NCI-H526 treated with DMSO at 0.1 percent for 48 hours (cell line): ENCODE measurements at places on chromosomes 2 and 18.
A peak's percentile ranks its signal among the peaks of the same experiment; 100 is the strongest.

DNA sequence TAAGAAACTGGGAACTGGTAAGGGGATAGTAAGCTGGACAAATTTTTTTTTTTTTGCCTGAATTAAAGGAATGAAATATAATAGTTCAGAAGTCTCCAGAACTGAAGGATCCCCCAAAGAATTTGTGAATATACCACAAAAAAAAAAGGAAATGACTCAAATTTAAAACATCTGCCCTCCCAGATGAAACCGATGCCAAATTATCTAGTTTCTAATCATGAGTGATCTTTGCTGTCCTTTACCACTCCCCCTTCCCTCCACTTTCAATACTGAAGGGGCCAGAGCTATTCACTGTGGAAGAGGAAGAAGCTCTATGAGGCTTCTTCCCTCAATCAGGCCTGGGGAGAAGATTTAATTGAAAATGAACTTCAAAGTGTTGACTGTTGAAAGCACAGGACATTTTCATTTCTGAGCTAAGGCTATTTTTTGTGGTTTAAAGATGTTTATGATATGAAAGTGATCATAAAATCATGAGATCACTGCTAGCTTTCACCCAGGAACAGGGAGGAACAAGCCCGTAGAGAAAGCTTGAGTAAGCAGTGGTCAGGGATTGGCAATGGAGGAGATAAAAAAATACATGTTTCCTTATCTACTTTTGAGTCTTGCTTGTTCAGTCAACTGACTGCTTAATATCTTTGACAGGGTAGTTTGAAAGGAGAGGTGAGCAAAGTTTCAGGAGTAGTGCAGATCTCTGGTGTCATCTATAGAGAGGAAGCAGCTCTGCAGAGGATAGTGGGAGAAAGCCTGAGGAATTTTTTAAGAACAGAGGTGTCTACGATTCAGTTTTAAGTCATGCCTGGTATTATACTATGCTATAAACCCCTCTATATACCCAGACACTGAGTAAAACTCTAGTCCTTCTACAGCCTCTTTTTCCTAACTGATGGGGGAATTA is 409.5 kb upstream of the FIGN start:
- DNase-seq: no peak

DNA sequence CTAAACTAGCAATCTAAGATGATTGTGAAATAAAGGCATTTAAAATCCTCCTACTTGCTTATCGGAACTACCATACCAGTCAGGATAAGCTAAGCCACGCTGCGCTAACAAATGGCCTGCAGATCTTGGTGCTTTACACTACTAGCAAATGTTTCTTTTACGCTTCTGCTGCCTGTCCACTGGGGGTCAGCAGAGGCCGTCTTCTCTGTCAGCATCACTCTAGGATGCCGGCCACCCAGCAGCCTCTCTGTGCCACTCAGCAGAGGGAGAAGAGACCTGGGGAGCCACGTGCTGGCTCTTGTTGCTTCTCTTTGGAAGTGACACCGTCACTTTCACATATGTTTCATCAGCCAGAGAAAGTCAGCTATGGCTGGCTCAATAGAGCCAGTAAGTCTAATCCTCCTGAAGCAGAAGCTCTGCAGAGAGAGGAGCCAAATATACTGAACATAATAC is 36.6 kb downstream of the COPS8 start:
- no peak for DNase-seq

GRCh38 chr2:156319811-156320485 is 12.6 kb downstream of the NR4A2 start:
- DNase-seq: no peak

- no peak for DNase-seq
Measured at GRCh38 chr2:109677835-109678580, 63.8 kb downstream of the SOWAHC start.

GRCh38 chr2:28822036-28822435 is 11.4 kb downstream of the SPDYA start:
- no peak for DNase-seq

- peak; percentile 11 for DNase-seq
Measured at GRCh38 chr2:191580581-191580980, 97.4 kb upstream of the NABP1 start.

GRCh38 chr2:65831509-65831908 is 399.1 kb upstream of the SPRED2 start:
- DNase-seq: no peak

DNA sequence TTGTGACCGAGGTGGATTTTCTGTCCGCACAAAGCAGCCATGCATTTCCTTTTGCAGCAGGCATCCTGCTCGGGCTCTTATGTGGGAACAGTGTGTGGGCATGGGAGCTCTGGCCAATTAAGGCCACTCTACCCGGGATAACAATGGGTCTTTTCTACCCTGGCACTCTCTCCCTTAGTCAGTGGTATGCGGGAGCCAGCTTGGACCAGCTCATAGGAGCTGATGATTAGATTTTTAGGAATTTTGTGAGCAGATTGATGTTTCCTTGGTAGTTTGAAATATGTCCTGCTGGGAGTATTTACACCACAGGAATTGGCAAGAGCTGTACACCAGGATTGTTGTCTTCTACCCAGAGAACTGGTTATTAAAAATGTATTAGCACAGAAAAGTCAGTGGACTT is 89.3 kb downstream of the SPP2 start:
- no peak for DNase-seq

GRCh38 chr2:61926531-61927477 is 21.3 kb downstream of the COMMD1 start:
- DNase-seq: no peak

DNA sequence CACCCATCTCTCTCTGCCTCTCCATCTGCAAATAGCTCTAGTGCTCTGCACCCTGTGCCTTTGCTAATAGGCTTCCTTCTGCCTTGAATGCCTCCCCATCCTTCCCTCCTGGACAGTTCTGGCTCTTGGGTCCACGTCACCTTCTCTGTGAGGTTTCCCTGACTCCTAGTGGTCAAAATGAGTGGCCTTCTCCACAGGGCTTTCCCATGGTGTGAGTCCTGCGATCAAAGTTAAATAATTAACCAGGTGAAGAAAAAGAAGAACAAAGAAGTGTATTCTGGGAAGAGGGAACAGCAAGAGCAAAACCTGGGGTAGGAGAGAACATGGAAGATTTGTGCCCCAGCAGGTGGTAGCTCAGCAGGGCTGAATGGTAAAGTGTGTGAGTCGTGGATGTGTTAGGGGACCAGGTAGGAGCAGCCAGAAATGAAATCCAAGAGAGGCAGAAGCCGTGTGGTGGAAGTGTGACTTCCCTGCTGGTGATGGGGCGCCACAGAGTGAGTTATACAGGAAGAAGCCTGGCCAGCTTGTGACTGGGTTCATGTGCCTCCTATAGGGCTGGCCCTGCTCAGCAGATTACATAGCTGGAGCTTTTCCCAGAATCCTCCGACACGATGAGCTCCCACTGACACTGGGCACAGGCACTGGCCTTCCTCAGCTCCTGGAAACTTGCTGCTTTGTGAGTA is 93.8 kb upstream of the LDAH start:
- DNase-seq: no peak

DNA sequence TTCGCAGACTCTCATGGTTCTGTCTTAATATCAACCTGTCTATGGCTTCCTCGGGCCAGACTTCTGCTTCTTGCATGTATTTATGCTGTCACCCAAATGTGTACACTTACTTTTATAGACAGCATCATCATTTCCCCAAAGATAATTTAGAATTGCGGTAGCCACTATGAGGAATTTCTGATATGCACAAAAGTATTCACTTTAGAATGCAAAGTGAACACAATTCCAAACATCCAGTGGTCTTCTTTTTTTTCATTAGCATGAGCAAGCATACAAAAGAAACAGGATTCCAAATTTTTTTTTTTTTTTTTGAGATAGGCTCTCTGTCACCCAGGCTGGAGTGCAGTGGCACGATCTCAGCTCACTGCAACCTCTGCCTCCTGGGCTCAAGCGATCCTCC is 21.0 kb upstream of the MCFD2 start:
- no peak for DNase-seq

- no peak for DNase-seq
Measured at GRCh38 chr18:10689236-10690034, 163.6 kb downstream of the NAPG start.

DNA sequence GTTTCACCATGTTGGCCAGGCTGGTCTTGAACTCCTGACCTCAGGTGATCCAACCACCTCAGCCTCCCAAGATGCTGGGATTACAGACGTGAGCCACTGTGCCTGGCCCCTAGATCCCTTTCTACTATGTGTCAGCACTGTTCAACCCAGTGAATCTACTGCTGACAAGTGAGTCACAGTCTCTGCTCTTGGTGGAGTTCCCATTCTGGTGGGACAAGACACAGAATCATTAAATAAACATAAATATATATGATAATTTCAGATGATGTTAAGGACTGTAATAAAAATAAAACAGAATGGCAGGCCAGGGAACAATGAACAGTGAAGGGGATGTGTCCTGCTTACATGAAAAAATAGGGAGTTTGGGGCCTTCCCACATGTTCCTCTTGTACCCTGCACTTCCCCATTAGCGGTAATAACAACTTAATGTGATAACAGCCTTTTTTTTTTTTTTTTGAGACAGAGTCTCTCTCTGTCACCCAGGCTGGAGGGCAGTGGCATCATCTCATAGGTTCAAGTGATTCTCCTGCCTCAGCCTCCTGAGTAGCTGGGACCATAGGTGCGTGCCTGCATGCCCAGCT is 112.2 kb downstream of the CPO start:
- no peak for DNase-seq

- no peak for DNase-seq
Measured at GRCh38 chr18:50372743-50373142, 2.1 kb upstream of the SKA1 start.

DNA sequence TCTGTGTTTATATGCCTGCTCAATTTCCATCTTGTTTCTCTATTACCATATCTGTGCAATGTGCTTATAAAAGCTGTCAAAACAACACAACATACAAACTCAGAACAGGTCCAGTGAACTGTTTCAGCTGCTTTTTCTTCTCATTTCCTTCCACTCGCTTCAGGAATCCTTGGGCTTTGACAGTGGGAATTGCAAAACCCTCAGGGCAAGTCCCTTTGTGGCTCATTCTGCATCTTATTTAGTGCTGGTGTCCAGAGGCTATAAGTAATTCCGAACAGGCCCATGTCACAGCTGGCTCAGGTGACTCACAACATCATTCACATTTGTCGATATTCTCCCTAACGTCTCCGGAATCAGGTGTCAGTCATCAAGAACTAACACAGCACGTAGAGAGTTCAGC is 309.9 kb upstream of the ZNF521 start:
- DNase-seq: no peak

GRCh38 chr2:241801611-241802420 is 7.2 kb upstream of the NEU4 start:
- DNase-seq: no peak

DNA sequence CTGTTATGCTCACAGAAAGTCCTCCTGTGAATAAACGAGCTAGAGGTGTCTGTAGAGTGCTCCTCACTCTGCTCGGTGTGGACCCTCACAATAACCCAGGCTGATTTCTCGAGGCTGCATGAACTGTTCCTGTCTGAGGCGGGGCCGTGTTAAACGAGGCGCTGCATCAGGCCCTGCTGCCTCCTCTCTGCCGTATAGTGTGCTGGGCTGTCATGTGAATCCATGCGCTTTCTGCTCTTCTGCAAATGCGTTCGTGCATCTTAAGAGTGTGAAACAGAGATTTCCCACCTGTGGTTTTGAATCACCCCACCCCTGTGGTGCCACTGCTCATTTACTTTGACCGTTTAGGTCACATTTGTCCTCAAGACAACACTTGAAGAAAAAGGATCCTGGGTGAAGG is 26.2 kb downstream of the TRAF3IP1 start:
- DNase-seq: no peak

- DNase-seq: no peak
Measured at GRCh38 chr18:22971038-22971437, 37.9 kb downstream of the RBBP8 start.

DNA sequence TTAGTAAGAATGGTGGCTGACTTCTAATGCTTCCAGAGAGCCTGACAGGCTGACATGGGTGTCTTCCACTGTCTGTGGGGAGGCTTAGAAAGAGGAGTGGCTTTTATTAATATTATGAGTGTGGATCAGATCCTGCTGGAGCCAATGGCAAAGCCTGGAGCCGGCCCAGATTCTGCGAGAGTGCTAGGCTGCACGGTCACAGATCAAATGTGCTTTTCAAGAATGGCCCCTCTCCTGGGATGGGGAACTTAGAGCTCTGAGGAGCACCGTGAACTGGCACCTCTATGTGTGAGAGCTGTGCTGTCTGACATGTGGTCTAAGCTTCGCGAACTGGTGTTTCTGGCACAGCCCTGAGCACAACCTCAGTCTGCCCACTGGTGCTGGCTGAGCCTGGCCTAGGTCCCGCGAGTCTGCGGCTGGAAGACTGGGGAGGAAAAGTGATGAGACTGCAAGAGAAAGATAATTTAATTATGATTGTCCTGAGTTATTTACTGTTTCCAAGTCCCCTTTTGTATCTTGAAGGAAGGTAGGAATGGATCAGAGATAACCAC is 70.4 kb downstream of the ASAP2 start:
- no peak for DNase-seq

- no peak for DNase-seq
Measured at GRCh38 chr2:241850544-241851324, 8.0 kb downstream of the PDCD1 start.

GRCh38 chr2:68594674-68595492 is 48.5 kb upstream of the PROKR1 start:
- DNase-seq: peak; percentile 15

- DNase-seq: no peak
Measured at GRCh38 chr2:48558456-48558855, 28.5 kb downstream of the STON1 start.

- DNase-seq: no peak
Measured at GRCh38 chr18:41765460-41765859, 189.6 kb upstream of the PIK3C3 start.

- peak; percentile 38 for DNase-seq
Measured at GRCh38 chr2:148887350-148888002, 12.4 kb downstream of the KIF5C start.

DNA sequence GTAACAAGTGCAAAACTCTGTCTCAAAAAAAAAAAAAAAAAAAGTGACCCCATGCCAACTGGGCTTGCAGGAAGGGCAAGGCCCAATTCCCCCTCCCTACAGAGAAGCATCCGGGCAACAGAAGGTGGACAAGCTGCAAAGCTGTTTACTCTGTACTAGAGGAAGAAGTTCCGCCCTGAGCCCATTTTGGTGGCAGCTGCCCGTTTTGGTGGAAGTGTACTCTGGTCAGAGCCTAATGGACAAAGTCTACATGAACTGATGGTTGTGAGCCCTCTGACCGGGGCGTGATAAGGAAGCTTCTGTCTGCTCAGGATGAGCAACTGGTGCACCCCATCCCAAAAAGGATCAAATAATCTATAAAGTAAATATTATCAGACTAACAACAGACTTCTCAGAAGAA is 65.0 kb downstream of the TRAPPC8 start:
- DNase-seq: no peak

- DNase-seq: no peak
Measured at GRCh38 chr2:26720322-26721114, 28.0 kb downstream of the KCNK3 start.

- DNase-seq: no peak
Measured at GRCh38 chr18:58779529-58779928, 85.1 kb upstream of the ZNF532 start.

DNA sequence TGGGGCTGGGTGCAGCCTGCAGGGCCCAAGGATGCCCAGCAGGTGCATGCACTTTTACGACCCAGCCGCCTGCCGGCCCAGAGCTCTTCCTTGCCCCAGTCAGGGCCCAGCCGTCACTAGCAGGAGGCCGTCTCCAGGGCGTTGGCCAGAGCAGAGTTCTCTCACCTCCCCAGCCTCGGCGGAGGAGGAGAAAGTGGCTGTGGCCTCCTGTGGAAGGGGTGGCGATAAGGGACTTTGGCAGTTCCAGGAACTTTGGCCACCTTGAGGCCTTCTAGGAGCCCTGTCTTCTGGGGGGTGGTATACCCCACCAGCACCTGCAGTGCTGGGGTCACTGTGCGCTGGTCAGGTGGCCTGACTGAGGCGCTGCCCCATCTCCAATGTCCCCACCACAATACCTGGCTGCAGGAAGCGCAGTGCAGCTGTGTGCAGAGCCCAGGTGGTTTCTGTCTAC is 22.0 kb downstream of the NPPC start:
- no peak for DNase-seq
